ENCODE measurements at places on chromosomes 6 and 20.

DNA sequence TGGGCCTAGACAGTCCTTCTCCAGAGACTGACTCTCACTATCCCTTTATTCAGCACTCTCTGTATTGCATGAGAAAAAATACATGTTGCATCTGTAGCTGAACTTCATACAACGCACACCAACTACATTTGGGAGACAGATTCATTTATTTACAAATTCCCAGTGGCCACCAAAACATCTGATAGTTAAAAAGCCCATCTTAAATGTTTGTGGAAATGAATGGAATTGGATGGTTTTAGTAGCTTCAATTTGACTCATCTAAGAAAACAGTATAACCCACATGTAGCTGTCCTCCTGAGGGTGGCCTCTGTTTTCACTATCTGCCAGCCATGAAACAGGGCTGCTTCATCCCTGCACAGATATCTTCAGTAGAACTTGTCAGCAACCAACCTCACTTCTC, 116.3 kb downstream of the PCSK2 start:
- no peak for DNase-seq

DNA sequence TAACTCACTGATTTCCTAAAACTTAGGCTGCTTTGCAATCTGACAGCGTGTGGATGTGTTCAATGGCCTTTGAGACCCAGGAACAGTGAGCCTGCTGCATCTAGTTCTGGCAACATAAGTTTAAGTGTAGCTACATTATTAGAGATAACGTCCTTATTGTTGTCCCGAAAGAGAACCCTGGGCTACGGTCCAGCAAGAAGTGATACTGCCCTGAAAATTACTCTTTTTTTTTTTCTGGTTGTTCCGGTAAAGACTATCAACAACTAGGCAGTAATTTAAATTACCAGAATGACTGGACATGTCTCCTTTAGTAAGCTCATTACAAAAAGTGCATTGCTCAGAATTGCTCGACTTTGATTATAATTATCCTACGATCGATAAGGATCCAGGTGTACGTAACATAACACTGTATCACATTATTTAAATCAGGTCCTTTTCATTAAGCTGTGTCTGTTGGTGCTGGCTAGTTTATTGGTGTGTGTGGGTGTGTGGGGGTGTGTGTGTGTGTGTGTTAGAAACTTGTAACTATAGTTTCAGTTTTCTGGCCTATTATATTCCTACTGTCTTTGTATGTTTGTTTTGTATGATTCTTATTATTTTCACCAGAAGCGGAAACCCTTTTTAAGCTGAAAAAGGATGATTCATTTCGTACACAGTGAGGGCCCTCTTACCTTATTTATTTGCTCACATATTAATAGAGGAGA, 3.0 kb downstream of the TSHZ2 start:
- no peak for DNase-seq

GRCh38 chr20:33188421-33188820, 20.5 kb downstream of the BPIFA2 start:
- no peak for DNase-seq

- DNase-seq = no peak
These were observed 229.7 kb upstream of the HTR1E start for GRCh38 chr6:86707545-86708120.

- no peak for DNase-seq
These were observed 2.4 kb downstream of the DSP start for GRCh38 chr6:7543789-7544424.

DNA sequence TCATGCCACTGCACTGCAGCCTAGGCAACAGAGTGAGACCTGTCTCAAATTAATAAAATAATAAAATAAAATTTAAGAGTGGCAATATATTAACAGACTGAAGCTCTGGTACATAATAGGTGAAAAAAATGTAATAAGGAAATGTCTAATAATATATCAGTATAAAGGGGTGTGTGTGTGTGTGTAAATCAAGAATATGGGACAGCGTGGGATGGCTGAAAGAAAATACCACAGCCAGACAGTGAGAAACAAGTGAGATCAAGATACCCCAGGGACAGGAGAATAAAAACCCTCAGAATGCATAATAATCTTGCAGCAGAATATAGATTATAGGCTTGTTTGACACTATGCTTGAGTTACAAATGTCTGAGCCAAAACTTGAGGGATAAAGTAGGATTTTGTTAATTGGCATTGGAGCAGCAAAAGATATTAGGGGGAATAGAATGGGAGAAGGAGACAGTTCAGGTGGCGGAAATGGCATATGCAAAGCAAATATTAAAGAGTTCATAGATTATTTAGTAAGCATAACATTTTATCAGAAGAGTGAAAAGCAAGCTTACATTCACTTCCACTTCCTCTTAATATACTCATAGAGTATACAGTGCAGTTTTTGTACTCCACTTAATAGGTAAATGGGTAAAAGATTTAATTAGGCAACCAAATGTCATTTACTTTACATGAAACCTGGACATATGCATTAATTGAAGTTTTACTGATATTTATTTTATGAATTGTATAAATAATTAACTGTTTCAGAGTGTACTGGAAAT, 398.5 kb upstream of the GJE1 start:
- DNase-seq = no peak

DNA sequence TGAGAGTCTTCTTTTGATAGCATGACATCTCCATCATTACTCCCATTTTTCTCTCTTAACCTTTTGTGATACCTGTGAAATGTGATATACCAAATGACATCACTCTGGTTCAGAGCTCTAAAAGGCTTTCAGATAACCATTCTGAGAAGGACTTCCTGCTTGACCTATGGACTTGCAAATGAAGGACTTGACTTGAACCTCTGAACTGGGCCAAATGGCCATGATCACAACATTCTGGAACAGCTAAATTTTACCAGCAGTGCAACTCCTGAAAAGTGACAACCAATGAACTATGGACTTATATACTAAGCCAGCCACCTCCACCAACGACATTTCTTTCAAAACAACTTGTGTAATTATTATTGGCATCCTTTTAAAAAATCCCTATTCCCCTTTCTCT, 1085.8 kb upstream of the CITED2 start:
- DNase-seq = no peak

DNA sequence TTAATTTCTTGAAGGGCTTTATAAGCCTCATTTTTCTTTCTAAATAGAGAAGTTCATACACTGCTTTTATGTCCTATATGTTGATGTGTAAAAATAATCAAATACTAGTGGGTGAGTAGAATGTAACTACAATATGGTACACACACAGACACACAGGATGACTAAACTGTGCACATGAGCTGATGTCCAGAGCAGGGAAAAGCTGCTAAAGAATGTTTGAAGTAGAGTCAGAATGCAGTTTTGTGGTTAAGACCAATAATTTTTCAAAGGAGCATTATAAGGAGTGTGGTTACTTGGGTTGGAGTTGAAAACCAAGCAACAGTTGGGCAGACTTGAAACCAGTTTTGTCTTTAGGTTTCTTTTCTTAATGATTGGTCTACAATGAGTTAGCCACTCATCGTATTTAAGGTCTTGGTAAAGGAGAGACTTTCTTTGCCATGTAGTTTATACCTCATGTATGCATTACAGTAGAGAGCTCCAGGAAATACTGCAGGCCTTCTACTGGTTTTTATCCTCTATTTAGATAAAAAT, 196.6 kb downstream of the ESR1 start:
- no peak for DNase-seq

DNA sequence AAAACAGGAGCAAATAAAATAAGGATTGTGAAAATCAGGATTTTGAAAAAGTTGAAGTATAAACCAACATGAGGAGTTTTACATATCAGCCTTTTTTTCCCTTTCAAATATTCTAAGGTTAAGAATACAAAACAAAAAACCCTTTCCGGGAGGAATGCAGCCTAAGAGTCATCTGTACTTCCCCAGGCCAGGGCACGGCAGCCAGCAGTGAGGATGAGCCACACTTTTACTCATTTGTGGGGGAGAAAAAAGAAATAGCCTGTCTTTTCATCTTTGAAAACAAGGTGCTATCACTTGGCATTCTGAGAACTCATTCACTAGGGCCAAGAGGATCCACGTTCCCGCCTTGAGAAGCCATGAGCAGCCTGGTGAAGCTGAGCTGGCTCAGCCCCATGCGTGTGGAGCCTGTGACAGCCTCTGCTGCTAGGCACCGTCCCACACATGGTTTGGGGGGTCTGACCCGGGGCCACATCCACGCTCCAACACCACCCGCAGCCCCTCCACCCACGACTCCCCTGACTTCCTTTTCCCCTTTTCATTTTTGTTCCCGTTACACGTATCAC, 11.2 kb downstream of the SLC22A1 start:
- DNase-seq = no peak

DNA sequence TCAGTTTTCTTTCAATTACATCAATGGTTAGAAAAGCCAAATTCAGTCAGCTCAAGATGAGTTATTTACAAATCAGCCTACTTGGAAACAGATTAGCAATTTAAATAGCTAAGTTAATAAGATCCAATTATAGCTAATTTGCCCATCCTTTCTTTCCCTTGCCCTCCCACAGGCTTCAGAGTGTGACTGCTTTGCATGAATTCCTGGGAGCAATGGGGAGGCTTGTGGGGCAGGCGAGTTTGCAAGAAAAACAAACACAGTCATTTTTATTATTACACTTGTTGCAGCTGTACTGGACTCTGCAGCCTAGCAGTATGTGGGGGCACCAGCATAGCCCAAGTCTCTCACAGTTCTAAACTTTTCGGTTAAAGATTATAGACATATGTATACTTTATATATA, 219.0 kb downstream of the NKAIN2 start:
- DNase-seq = no peak

- no peak for DNase-seq
These were observed 1.3 kb upstream of the BLOC1S5 start for GRCh38 chr6:8065519-8065911.

GRCh38 chr6:10613077-10613476, 81.3 kb downstream of the C6orf52 start:
- no peak for DNase-seq

GRCh38 chr6:43980004-43980795, 147.1 kb downstream of the MRPL14 start:
- DNase-seq = no peak

GRCh38 chr6:14228571-14228970, 111.0 kb downstream of the CD83 start:
- DNase-seq = no peak

- no peak for DNase-seq
These were observed 70.4 kb downstream of the BACH2 start for GRCh38 chr6:90226257-90226656.

DNA sequence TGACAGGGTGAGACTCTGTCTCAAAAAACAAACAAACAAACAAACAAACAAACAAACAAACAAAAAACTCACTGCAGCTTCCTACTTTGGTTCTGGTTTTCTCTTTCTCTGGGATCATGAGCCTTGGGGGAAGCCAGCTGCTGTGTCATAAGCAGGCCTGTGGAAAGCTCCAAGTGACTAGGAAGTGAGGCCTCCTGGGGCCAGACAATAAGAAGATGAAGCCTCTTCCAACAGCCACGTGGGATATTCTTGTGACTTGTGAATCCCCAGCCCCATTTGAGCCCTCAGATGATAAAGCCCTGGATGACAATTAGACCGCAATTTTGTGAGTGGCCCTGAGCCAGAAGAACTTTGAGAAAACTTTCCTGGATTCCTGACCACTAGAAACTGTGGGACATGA, 11.4 kb downstream of the HLA-A start:
- DNase-seq = no peak
